ENCODE measurements at places on chromosomes 1 and 21.

DNA sequence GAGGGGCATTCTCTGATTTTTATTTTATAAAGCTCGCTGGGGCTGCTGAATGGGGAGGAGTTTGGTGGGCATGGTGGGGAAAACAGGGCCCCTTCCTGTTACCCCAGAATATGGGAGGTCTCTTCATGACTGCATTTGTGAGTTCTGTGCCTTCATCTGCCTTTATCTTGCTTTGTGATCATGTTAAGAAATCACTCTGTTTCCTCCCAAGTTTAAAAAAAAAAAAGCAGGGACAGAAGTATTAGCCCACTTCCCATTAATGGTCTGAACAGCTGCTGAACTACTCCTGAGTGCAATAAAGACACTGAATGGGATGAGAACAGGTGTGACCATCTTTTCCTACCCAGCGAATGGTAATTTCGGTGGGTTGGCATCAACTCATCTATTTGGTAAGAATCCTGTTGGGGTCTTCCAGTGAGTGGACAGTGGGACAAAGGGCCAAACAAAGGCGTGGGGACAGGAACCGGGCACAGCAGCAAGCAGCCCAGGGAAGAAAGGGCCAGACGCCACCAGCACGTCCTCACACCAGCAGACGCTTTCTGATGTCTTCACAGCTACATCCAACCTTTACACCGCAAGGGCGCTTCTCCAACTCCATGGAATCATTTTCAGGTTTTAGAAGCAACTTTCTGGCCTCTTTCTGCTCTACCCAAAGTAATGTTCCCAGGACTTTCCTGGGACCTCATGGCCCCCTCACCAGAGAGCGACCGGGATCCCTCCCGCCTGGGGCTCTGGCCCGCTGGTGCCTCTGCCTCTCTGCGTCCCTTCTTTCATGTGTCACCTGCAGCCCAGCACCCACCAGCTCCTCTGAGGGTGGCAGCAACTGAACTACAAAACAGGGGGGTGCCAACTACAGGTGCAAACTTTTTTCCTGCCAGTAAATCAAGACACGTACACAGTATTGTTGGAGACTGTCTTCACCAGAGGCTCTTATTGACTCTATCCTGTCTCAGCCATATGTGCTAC is 160.2 kb downstream of the ADSS2 start:
- no peak for DNase-seq

DNA sequence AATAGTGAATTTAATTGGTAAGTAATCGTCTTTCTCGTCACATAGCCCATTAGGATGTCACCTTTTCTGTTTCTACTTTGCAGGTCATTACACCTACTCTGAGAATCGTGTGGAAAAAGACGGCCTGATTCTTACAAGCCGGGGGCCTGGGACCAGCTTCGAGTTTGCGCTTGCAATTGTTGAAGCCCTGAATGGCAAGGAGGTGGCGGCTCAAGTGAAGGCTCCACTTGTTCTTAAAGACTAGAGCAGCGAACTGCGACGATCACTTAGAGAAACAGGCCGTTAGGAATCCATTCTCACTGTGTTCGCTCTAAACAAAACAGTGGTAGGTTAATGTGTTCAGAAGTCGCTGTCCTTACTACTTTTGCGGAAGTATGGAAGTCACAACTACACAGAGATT is 23.3 kb downstream of the PARK7 start:
- DNase-seq: no peak

GRCh38 chr1:48681476-48682305 is 95.0 kb downstream of the BEND5 start:
- no peak for DNase-seq

GRCh38 chr1:61754545-61754944 is 12.3 kb downstream of the PATJ start:
- DNase-seq: no peak

DNA sequence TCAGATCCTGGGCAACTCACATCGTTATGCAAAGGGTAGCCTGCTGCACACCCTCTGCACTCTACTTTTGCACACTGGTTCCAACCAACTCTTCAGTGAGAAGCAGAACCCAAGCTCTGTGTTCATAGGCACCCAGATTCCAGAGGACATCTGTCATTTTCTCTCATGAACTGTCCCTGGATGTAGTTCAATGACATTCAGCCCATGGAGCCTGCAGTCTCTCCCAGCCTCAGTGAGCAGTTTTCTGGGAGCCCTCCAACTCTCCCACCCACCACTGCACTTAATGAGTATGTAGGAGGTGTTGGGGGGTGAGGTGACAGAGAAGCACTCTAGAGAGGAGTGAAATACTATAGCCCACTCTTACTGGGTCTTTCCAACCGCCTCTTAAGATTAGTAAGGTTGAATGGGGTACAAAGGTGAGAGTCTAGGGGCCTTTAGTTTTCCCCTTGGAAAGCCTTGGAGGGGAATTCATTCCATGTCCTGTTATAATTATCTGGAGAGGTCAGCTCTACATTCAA is 58.1 kb upstream of the APOBEC4 start:
- no peak for DNase-seq

DNA sequence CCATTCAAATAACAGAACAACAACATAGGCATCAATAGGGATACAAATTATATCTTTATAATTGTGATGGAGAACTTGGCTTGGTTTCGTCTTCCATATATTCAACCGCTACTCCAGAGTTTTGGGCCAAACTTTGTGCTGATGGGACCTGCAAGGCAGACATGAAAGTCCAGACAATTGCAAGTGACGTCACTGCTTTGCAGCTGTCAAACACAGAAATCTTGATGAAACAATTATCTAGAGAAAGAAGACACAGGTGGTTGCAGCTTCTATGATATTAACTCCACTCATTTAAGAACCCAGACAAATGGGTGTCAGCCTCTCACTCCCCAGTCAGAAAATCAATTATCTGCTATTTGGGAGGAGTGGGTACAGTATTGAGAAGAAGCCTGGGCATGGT is 390.6 kb downstream of the NUF2 start:
- no peak for DNase-seq

DNA sequence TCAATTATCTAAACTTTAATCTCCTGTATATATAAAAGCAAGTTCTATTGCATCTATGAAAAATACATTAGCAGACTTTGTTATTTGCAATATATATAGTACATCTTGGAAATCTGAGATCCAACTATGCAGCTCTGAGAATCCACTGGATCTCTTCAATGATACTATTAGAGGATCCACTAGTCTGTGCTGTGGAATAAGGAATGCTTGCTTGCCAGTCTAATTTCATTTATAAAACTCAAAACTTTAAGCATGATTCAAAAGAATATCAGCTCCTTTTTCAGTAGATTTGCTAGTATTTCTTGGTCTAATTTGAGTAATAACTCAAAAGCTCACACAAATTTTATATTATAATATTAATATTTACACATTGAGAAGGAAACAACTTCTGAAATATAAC is 115.1 kb downstream of the SPATA6 start:
- no peak for DNase-seq

DNA sequence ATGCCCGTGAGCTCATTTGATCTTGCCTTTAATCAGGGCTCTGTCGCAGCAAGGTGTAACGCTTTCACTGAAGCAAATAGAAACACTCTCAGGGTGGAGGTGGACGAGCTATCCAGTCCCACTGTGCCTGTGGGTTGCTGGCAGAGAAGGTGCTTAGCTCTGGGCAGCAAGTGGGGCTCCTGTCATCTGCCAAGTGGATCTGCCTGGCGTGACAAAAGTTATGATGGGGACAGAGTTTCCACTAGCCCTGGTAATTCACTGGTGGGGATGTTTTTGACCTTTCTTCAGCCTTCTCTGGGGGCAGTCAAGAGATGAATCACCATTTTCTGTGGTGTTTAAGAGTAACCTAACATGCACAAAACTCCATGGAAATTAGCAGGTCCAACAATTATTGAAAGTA is 71.3 kb upstream of the EDEM3 start:
- DNase-seq: no peak

GRCh38 chr1:113662101-113662500 is 97.2 kb downstream of the PHTF1 start:
- DNase-seq: no peak

- DNase-seq: no peak
These were observed 16.2 kb upstream of the PDXK start for GRCh38 chr21:43702785-43703034.

- no peak for DNase-seq
These were observed 48.1 kb downstream of the SPATA46 start for GRCh38 chr1:162328512-162328911.

- no peak for DNase-seq
These were observed 116.0 kb downstream of the BCAR3 start for GRCh38 chr1:93565496-93566206.

DNA sequence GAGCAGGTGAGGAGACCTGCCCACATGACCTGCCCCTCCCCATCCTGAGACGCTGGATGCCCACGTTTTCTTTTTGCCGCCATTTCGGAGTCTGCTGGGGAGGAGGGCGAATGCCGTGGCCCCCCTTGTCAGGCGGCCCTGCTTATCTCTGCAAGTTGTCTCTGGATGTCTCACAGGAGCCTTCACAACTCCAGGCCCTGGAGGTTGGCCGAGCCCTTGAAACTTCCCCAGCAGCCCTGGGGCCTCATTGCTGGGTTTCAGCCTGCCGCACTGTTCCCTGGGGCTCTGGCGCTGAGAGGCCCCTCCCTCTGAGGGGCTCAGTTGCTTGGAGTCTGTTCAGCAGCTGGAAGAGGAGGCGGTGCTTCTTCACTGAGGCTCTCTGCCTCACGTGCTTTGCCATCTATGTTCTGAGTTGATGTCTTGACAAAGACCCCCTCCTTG is 29.8 kb upstream of the ZBTB21 start:
- DNase-seq: peak; percentile 17

- peak; percentile 20 for DNase-seq
These were observed 417.3 kb downstream of the USH2A start for GRCh38 chr1:216005916-216006315.

GRCh38 chr1:214464445-214465287 is 86.7 kb downstream of the PTPN14 start:
- no peak for DNase-seq

- no peak for DNase-seq
These were observed 443.4 kb upstream of the NCAM2 start for GRCh38 chr21:20554785-20555184.

DNA sequence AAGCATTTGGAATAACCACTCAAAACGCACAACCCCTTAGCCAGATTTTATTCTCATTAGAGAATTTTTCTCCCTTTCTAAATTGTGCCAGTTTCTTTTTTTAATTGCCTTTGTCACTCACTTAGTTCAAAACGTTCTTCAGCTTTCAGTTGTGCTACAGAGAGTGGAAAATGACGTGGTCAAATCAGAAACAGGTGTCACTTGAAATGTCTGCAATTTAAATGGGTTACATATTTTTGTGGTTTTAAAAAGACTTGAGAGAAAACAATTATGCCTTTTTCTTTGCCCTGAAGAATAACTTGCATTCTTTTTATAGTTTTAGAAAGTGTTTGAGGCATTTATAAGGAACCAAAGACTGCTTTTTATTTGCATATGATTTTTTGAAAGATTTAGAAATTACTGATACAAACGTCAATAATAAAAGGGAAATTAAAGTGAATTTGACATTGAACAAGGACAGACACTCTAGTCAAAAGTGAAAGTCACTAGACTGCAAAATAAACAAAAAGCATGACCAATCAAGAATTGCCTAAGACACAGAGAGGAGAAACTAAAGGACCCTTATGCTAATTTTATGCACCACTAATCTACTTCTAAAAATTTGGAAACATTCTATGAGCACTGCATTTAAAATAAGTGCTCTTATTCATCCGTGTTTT is 191.0 kb downstream of the TPR start:
- no peak for DNase-seq
